ENCODE measurements at places on chromosomes 11 and 22.

DNA sequence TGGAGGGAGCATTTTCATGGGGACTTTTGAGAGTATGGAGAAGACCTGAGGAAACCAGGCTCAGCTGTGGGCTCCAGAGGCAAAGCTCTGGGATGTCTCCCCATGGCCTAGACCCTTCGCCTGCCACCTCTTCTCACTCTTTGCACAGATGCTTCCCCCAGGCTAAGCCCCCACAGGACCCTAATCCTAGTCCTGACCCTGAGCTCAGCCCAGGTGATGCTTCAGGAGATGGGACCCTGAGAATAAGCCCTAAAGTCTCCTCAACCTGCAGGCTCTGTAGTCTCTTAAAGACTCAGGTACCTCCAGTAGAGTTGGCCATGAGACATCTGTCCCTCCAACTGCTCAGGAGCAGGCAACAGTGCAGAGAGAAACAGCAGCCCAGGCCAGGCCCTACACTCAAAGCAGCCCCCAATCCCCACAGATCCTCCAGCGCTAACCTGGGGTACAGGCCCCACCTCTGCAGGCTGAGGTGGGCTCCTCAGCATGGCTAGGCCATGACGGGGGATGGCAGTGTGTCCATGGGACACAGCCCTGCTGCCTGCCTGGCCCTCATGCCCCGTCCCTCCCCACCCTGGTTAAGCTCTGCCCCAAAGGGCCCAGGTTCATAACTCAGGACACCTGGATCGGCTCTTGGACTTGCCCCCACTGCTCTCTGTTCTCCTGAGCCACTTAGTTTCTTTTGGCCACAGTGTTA, 39.4 kb downstream of the GGTLC2 start:
- no peak for DNase-seq

GRCh38 chr11:59756558-59756840, 1.3 kb downstream of the STX3 start:
- DNase-seq, result no peak

- DNase-seq, result peak; percentile 20
Observed at GRCh38 chr11:116930177-116930576, 92.8 kb upstream of the APOA1 start.

- no peak for DNase-seq
Observed at GRCh38 chr11:13667795-13668101, 720 bp upstream of the FAR1 start.

GRCh38 chr11:16382638-16383380, 26.5 kb upstream of the SOX6 start:
- DNase-seq, result no peak

- no peak for DNase-seq
Observed at GRCh38 chr11:86172894-86173293, 71.7 kb upstream of the EED start.

DNA sequence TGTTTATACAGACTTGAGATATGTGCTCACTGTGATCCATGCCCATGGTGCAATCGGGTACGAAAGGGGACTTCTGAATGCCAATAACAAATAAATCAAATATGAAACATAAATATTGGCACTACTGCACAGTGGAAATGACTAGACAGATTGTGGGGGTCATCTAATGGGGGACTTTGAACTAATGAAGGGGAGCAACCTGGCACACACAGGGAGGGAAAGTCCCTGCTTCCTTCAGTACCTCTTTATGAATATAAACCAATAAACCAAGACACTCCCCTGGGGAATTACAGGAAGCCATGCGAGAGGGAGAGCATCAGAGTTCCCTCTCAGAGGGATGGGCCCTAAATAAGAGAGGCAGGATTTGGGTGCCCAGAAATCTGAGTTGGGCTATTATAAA, 21.1 kb downstream of the MIF start:
- no peak for DNase-seq

DNA sequence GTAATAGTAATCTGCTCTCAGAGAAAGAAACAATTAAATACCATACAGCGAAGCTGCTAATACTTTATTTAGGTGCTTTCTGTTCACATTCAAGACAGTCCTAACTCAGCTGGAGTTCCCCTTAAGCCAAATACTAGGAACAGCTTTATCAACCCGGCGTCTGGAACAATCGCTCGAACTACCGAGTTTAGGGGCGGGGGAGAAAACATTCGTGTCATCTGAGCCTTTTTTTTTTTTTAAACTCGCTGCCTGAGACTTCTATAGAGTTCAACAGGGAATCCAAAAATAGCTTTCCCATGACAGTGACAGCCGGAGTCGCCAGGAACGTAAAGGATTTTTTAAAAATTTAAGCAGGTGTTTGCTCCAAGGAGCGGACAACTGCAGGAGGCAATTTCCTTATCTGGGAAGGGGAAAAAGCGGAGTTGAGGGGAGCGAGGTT, 852 bp downstream of the TRAF6 start:
- peak; percentile 56 for DNase-seq

DNA sequence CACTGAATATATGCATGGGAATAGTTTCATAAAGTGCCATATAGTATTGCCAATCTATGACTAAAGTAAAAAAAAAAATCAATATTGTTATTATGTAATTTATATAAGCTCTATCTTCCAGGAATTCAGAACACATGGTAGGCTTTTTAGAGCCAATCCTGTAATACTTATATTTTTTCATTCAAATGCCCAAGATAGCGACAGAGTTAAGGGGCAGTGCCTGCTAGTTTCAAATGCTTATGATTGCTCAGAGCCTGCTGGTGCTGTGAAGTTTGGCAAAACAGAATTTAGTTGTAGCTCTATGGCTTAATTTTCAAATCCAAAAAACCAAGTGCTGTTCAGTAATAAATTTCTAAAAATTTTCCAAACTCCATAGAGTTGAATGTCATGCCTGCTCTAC, 39.0 kb upstream of the BLID start:
- DNase-seq, result no peak

DNA sequence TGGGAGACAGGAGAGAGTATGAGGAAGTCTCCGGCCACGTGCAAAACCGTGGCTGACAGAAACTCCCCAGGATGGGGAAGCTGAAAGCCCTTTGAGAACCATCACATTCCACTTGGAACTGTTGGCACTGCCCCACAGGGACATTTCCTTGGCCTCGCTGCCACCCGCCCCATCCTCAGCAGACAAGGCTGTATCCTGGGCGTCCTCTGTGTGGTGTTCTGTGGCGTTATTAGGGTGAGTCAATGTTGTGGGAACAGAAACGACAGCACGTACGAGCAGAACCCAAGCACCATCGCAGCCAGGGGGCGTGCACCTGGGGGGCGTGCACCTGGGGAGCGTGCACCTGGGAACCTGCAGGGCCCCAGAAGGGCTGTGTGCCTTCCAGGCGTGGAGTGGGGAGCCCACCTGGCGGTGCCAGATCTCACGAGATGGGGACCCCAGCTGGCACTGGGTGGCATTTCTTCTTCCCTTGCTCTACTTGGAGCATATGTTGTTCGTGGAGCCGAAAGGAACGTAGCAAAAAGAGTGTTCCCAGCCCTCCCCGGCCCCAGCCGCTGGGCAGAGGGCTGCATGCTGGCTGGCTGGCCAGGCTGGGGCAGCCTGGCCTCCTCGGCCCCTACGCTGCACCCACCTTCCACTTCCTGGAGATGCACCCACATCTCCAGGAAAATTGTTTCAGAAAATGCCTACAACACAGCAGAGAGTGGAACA, 35.4 kb downstream of the NFAM1 start:
- DNase-seq, result no peak

- DNase-seq, result no peak
Observed at GRCh38 chr11:101061606-101062005, 68.0 kb downstream of the PGR start.

GRCh38 chr11:120186774-120187591, 23.8 kb upstream of the OAF start:
- DNase-seq, result no peak

DNA sequence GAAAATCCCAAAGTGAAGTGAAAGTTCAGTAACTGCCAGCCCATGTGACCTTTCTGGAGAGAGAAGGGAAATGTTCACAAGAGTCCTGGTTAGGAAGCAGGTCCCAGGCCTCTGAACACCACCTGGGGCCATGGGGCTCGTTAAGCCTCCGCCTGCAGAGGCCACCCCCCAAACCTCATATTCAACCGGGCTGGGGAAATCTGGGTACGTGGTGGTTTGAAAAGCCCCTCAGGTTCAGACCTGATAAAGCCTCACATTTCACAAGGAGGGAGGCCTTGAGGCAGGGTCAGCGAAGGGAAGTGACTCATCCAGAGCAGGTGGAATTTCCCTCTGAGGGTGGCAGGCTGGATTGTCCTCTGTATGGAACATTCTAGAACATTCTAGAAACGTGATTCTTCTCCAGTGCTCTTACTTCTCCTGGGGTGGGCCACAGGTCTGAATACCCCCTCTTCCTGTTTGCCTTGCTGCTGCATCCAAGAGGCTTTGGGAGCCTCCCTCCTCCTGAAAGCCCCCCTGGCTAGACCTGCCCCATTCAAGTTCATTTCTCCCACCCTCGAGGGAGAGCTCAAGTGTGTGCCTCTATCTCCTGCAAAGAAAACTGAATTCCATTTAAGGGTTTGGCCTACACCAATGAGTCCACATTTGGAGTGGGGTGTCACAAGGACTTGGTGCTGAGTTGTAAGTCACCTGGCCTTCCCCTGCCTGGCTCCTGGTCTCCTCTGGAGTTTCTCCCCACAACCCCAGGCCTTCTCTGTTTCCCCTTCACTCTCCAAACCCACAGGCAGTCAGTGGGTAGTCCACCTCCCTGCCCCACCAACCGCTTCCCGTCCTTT, 6.3 kb downstream of the FXYD2 start:
- DNase-seq, result no peak

DNA sequence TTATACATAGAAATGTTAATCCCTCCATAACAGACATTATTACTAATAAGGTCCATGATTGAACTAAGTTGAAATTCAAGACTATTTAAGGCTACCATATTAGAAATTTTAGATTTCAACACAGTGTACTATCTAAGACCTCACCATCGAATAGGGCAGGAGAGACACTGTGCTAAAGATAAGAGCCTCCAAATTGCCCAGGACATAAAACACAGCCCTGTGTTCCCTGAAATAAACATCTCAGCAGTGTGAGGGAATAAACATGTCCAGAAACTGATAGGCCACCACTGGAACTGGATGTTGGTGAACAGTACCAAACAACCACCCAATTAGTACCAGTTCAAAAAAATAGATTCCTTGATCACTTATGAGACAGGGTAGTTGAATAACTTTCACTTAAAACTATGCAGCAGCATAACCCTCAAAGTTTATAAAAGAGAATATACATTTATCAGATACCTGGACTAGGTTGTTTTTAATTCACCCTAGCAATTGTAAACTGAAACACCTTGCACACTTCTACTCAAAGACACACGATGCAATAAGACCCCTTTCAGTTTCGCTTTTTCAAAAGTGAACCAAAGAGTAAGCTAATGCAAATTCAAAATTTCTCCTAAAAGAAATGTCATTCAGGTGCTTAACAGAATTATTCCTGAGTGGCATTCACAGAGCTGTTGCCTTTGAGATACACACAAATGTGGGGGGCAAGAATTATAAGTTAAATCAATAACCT, 34.3 kb downstream of the USP28 start:
- DNase-seq, result no peak

GRCh38 chr11:65310215-65310614, 4.5 kb upstream of the CDC42EP2 start:
- DNase-seq, result no peak

DNA sequence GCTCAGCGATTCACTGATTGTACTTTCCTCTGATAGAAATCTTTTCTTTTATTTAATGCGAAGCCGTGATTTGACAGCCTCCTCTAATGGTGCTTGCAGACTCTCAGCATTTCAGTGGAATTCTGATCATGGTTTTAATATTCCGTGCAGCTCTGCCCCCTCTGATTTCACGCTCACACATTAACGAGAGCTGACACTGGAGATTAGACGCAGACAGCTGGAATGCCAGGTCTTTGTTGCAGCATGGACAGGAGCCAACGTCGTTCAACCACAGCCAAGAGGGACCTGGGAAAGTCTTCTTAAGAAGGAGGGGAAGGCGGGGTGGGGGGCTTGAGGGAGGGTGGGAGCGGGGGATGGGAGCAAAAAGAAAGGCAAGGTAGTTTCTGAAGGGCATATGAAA, 186.4 kb downstream of the BLID start:
- peak; percentile 97 for DNase-seq

GRCh38 chr11:116690611-116691010, 82.2 kb downstream of the BUD13 start:
- DNase-seq, result no peak

DNA sequence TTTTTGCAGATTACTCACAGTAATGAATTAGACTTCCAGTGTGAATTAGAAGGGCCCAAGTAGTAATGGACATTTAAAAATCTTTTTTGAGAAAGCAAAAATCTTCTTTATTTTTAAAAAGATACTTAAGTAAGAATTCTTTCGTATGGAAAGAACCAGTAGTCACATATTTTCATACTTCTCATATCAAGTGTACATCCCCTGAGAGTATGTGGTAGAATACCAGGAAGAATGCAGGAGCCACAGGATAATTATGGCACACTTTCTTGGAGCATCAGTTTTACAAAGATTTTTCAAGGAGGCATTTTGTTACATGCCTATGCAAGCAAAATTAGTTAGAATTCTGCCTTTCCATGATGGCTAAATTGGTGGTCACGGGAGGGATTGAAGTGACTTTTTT, 28.1 kb downstream of the POLD3 start:
- DNase-seq, result no peak

- DNase-seq, result no peak
Observed at GRCh38 chr11:96014217-96014616, 90.3 kb upstream of the MTMR2 start.

- DNase-seq, result peak; percentile 27
Observed at GRCh38 chr11:128824191-128825049, 42.7 kb downstream of the KCNJ1 start.

GRCh38 chr22:46803031-46803880, 40.8 kb downstream of the TBC1D22A start:
- DNase-seq, result no peak

DNA sequence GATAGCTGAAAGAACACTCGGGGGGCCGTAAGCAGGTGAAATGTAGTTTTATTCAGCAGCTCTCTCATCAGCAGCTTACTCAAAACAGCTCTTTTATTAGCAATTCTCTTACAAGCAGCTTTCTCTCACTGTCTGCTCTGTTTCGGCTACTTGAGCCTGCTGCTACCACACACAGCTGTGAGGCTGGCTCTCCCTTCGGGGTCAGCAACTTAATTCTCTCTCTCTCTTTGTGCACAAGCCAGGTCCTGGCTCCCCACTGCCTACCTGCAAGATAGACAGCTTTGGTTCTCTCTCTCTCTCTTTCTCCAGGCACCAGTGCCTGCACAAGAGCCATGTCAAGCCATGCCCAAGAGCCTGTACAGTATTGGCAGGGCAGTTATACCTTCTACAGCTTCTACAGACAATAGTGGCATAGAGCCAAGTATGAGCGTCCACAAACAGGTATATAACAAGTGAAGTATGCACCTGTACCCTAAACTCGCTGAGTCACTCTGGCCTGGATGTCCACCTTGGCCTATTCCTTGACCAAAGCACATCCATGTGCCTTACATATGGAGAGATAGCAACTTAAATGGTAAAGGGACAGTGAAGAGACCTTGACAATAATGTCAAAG, 110.8 kb downstream of the MTNR1B start:
- DNase-seq, result peak; percentile 36

DNA sequence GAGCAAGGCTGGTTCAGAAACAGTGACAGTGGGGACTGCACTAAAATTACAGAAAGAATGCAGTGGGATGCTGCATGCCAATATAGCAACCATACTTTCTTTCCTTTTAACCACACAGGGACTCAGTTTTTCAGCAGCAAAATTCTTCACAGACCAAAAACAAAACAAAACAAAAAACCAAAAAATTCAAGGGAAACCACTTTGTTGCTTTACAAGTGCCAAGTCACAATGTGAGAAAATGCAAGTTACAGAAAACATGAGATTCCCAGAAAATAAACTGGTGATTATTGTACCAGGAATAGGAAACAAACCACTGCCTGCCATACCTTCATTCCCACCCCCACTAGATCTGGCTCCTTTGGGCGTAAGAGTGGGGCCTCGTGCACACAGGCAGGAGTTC, 52.6 kb downstream of the TENM4 start:
- DNase-seq, result no peak
